ENCODE measurements at places on chromosomes 4 and X. TPM values are rescaled to one million over a fixed set of nuclear protein-coding genes. Genes with fewer than 3 reads are reported as not detected.

GRCh38 chr4:30716158-30716557, 4.0 kb upstream of the PCDH7 start:
- no peak for DNase-seq

GRCh38 chr4:76955182-76955581, 5.6 kb downstream of the SEPTIN11 start:
- no peak for DNase-seq

CPZ gene
- not detected for total RNA-seq

FRMD7 gene
- 0.21 TPM for total RNA-seq

GRCh38 chrX:40142417-40142816, 44.7 kb upstream of the BCOR start:
- no peak for DNase-seq

- no peak for DNase-seq
Observed at GRCh38 chrX:120140293-120140981, 18.0 kb upstream of the RHOXF2 start.

- DNase-seq = no peak
Observed at GRCh38 chr4:37071576-37071975, 173.0 kb upstream of the NWD2 start.

- no peak for DNase-seq
Observed at GRCh38 chrX:10922159-10922558, 189.0 kb upstream of the HCCS start.

MTMR8 gene
- total RNA-seq = 4.0 TPM
